ENCODE measurements at places on chromosomes 12 and 14.

GRCh38 chr12:62481843-62482540, 15.4 kb downstream of the MON2 start:
- no peak for DNase-seq

- no peak for DNase-seq
Measured at GRCh38 chr12:45389426-45389825, 173.5 kb downstream of the ANO6 start.

GRCh38 chr14:78983126-78983525, 813.0 kb downstream of the NRXN3 start:
- DNase-seq = no peak

- peak; percentile 44 for DNase-seq
Measured at GRCh38 chr12:118120579-118121363, 15.2 kb upstream of the PEBP1 start.

DNA sequence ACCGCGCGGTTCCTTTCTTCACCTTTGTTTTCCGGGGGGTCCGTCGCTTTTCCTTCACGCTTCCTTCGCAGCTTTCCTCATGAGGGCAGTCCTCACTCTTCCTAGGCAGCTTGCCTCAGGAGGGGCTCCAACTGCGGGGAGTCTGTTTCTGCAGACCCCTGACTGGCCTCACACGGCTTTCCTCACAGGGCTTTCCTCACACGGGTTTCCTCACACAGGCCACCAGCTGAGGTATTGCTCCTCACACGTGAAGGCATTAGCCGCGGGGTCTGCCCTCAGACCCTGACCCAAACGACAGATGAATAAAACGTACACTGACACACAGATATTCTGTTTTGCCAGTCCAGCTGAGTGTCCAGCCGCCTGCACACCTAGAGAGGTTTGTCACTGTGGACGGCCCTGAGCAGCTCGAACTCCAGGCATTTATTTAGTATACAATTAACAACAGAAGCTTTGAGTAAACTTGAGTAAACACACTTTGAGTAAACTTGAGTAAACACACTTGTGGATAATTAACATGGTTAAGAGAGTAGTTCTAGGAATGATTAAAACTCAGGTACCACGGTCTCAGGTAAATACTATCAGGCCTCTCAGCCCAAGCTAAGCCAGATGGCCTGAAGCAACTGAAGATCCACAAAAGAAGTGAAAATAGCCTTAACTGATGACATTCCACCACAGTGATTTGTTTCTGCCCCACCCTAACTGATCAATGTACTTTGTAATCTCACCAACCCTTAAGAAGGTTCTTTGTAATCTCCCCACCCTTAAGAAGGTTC, 16.1 kb upstream of the LYZ start:
- no peak for DNase-seq

- no peak for DNase-seq
Measured at GRCh38 chr12:54017027-54017788, 8.4 kb downstream of the HOXC8 start.

DNA sequence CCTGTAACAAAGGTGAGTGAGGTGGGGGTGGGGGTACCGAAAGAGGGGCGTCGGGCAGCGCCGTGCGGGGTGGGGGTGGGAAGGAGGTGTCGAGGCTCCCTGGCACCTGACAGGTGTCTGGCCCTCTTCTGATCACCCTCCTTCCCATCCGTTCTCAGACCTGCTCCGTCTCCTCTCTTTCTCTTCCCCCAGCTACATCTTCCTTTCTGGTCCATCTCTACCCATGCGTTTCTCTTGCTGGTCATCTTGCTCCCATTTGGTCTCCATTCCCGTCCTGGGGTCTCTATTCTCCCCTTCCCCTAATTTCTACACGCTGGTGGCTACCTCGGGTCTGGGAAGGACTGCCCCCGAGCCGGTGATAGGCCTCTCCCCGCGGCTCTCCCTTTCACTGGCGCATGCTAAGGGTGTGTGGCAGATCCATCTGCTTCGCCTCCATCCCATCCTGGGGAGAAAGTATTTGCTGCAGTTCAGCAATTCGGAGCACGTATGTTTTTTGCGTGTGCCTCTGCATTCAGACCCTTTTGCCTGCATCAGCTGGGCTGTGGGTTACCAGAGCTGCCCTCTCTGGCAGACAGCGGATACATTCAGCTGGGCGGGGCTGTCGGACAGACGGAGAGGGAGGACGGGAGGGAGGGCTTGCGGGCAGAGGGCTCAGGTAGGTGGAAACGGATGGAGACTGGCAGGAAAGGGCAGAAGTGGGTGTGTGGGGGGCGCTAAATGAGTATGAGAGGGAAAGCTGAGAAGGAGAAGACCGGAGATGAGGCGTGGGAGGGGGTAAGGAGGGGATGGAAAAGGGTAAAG, 730 bp downstream of the CLSTN3 start:
- peak; percentile 38 for DNase-seq

- no peak for DNase-seq
Measured at GRCh38 chr12:96261557-96261956, 67.4 kb downstream of the ELK3 start.

Data from central memory CD4-positive, alpha-beta T cell (primary cell).